ENCODE measurements at places on chromosomes 3 and 15.

DNA sequence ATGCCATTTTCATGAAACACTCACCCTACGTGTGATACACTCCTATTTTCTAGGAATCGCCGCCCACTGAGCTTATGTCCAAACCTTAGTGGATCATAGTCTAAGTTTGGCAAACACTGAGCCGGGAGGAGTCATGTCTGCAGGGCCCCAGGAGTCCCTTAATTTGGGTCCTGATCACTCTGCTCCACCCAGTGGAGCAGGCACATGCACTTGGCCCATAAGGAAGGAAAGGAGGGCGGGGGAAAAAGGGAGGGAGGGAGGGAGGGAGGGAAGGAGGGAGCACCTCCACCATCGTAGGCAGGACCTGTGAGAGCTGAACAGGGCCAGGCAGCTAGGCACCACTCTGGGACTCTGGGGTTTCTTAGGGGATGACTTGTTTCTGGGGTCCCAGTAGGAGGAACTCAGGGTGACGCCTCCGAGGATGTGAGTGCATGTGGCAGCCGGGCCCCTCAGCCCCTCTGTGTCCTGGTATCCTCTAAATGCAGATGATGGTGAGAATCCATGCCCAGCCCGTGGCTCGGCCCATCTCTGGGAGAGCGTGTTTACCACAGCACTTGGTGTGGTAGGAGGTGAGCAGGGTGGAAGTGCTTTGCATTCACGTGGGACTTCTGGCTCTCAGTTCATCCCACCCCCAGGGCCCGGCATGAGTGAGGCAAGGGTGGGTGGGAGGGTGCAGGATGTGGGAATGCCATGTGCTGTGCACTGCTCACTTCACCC, 109.4 kb downstream of the KLF13 start:
- no peak for DNase-seq

DNA sequence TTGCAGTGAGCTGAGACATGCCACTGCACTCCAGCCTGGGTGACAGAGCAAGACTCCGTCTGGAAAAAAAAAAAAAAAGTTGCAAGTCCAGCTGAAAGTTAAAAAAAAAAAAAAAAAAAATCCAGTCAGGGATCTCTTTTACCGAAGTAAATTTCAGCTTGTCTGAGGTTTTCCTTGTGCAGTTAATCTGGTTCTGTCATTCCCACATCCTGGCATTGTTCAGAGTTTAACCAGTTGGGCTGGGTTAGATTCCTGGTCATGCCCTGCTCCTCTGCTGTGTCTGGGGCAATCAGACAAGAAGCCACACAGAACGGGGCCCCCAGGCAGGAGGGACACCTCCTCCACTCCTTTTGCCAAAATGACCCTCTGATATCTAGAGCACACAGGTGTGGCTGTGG, 84.1 kb upstream of the KLHL25 start:
- DNase-seq, result no peak

DNA sequence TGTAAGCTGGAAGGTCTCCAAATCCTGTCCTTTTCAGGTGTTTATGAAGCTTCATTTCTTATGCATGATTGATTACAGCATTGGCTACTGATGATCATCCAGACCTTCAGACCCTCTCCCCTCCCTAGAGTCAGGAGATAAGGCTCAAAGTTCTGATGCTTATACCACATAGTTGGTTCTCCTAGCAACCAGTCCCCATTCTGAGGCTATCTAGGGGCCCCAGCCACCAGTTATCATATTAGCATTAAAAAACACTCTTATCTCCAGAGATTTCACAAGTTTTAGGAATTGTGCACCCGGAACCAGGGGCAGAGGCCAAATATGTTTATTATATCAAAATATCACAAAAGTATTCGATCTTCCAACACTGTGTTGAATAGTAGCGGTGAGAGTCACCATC, 953.1 kb downstream of the FHIT start:
- no peak for DNase-seq

DNA sequence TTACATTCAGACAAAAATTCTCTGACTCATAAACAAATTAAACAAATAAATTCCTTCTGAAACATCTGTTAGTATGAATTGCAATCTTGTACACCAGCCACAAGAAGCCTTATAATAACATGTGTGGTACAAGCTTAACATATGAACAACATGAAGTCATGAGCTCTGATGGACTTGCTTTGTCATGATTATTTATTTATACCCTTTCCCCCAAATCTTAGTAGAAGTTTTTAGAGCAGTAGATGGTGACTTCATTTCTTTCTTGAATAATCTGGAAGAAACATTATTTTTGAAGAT, 633.4 kb downstream of the EPHA3 start:
- no peak for DNase-seq

DNA sequence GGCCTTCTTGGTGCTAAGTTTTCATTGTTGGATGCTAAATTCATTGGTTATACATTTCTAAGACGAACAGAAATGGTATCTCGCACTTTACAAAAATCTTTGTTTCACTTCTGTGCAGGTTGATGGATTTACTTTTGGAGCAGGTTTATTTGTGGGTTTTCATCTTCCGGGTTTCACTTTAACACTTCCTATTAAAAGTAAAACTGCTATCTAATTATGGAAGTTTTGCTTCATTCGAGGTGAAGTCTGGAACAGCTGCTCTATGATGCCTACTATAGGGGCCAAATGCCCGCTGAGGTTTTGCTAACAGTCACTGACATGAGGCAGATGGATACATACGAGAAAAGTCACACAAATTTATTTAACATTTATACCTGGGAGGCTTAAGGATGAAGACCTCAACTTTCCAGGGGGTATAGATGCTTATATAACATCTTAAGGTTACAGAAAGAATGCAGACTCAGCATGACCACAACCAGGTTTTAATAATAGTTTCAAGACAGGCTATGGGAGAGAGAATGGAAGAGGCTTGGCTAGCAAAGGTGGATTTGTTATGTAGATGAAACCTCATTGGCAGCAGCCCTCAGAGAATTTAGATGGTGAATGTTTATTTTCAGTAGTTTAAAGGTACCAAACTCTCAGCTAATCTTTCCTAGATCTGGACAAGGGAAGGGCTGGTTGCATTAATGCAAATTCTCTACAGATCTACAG, 54.2 kb downstream of the OSTN start:
- no peak for DNase-seq

GRCh38 chr3:19155375-19155774, 7.1 kb downstream of the KCNH8 start:
- no peak for DNase-seq

DNA sequence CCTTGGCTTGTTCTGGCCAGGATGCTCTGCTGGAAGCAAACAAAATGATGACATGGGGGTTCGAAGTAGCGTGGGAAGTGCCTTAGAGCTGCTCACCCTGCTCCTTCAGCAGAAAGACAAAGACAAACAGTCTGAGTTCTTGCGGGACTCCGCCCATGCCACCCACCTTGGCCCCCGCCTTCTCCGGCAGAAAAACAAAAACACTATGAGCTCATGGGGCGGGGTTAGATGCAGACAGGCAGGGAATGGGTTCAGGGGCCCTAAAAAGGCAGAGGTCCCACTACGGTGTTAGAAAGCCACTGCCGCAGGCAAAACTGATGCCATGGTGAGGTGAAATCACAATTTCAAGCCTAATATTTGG, 9.7 kb upstream of the NCKIPSD start:
- DNase-seq, result peak; percentile 58

DNA sequence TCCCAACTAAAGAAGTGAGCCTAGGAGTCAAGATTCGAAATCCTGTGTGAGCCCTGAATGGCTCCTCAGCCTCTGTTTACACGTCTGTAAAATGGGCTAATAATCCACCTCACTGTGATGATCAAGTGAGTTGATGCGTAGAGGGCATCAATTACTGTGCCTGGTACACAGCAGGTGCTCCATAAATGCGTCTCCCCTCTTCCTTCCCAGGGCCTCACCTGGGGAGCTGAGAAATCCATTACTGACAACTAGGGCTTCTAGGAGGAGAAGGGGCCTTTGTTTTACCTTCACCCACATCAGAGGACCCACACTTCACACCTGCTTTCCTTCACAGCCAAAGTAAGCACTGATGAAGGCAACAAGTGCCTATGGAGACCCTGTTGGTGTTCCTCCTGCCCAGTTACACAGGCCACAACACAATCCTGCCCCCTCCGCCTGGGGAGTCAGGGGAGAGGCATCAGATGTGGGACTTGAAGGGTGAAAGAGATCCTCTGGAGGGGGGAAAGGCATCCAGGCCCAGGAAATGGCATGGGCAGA, 1.4 kb downstream of the CIB2 start:
- no peak for DNase-seq

DNA sequence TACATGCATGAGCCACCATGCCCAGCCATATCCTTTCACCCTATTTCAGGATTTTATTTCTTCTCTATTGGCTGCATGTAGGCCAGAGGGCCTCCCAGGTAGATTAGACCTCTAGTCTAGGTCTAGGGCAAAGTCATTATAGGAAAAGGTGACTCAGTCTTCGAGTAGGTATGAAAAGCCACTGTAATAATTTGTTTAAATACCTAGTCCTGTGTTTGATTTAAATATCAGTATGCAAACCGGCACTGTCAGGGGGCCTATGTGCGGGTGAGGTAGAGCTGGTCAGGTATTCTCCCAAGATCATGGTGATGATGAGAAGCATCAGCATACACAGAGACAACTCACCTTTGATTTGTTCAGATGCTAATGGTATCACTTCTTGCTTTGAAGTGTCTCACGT, 101.4 kb upstream of the UMPS start:
- DNase-seq, result no peak

DNA sequence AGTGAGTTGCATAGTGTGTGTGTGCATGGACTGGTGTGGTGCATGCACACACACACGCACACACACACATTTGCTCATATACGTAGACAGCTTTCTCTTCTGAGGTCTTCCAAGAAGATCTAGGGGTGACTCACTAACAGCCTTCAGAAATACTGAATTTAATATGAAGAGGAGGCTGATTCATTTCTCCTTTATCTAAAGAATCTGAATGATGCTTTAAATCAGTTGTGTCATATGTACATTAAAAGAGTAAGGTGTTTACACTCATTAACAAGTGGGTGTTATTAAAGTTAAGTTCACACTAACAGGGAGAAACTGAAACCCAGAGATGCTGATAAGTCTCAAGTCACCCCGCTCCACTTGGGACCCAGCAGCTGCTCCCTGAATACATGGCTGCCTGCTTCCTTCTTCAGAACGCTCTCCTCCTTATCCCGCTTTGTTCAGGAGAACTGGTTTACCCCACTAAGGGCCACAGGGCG, 22.0 kb downstream of the TMPRSS7 start:
- DNase-seq, result peak; percentile 80

DNA sequence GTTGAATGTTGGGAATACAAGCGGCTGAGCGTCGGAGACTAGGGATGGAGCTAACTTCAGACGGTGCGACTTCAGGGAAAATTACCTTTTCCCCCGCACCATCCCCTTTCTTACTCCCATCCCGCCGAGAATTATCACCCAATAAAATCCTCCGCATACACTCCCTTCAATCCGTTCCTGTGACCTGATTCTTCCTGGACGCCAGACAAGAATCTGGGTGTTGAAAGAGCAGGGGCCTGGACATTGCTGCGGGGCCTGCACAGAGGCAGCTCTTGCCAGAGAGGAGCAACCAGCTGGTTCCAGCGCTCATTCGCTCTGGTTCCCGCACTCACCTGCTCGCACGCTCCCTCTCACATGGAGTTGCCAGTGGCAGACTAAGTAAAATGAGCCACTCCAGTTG, 241.9 kb downstream of the ALCAM start:
- DNase-seq, result no peak

GRCh38 chr3:30664884-30665283, 58.5 kb downstream of the TGFBR2 start:
- no peak for DNase-seq

DNA sequence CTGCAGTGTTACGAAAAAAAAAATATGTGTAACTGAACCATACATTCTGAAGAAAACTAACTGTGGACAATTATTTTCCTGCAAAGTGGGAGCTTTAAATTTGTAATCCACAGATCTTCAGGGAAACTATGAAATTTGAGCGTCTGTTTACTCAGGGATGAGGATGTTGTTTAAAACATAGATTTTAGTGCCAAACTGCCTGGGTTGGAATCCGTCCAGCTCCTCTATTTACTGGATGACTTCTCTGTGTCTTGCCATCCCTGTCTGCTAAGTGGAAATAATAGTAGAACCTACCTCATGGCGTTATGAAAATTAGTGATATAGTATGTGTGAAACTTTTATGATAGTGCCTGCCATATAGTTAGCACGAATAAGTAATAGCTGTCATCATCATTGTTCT, 666.5 kb downstream of the SQOR start:
- DNase-seq, result no peak

GRCh38 chr3:52177701-52178042, 20.3 kb upstream of the ALAS1 start:
- DNase-seq, result no peak

GRCh38 chr15:71743861-71744382, 66.4 kb upstream of the NR2E3 start:
- peak; percentile 71 for DNase-seq

- peak; percentile 67 for DNase-seq
Observed at GRCh38 chr3:69791919-69792399, 52.7 kb downstream of the MITF start.

- DNase-seq, result no peak
Observed at GRCh38 chr3:143352850-143353550, 233.4 kb downstream of the CHST2 start.

GRCh38 chr3:181457190-181457589, 254.5 kb upstream of the SOX2 start:
- no peak for DNase-seq

- peak; percentile 74 for DNase-seq
Observed at GRCh38 chr15:35545316-35545823, 595 bp downstream of the DPH6 start.

DNA sequence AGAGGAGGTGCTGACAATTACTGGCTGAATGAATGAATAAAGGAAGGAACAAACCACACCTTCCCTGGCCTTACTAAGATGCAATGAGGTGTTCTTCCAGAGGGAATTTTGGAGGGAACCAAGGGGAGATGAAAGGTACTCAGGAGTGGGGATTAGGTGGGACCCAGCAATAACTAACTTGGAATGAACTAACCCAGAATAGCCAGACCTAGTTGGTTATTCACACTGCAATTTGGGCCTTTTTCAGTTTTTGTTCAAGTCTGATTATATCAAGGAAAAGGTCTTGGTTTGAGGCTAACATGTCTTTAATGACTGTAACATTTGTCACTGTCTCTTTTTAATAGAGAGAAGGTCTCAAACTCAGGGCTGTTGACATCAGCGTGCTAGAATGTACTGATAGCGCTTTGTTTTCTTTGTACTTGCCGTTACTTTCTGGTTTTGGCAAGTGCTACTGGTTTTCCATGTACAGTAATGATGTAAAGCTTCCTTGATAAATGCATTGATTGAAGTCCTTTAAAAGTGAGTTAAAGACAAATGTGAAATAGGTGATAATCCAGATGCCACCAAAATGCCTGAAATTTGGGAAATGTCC, 3.2 kb upstream of the PLXND1 start:
- DNase-seq, result peak; percentile 63
